ENCODE measurements at places on chromosomes 4 and X. TPM values are rescaled to one million over a fixed set of nuclear protein-coding genes. Genes with fewer than 3 reads are reported as not detected.

The EVC gene
- 0.76 TPM for polyA plus RNA-seq

The LIMCH1 gene
- polyA plus RNA-seq, result 7.0 TPM

The DCLK2 gene
- polyA plus RNA-seq, result 0.30 TPM

The NAA11 gene
- polyA plus RNA-seq, result not detected

The FABP2 gene
- not detected for polyA plus RNA-seq

The WDFY3 gene
- polyA plus RNA-seq, result 6.7 TPM

The SEC31A gene
- 87.9 TPM for polyA plus RNA-seq

The MAGEA11 gene
- polyA plus RNA-seq, result not detected

The SYP gene
- 0.33 TPM for polyA plus RNA-seq

The ASB12 gene
- not detected for polyA plus RNA-seq

The QRFPR gene
- polyA plus RNA-seq, result not detected

The N4BP2 gene
- polyA plus RNA-seq, result 4.9 TPM

The TKTL2 gene
- polyA plus RNA-seq, result not detected

The GAGE12F gene
- polyA plus RNA-seq, result not detected

The ETDA gene
- not detected for polyA plus RNA-seq

The HMGN5 gene
- polyA plus RNA-seq, result 7.0 TPM

The PWWP3B gene
- 1.1 TPM for polyA plus RNA-seq

The MAMLD1 gene
- 1.1 TPM for polyA plus RNA-seq

The WDR17 gene
- polyA plus RNA-seq, result 0.14 TPM

The TEX28 gene
- not detected for polyA plus RNA-seq

The ACE2 gene
- 0.45 TPM for polyA plus RNA-seq

The ADGRG4 gene
- not detected for polyA plus RNA-seq

The TMSB4X gene
- 752 TPM for polyA plus RNA-seq

The TMEM47 gene
- polyA plus RNA-seq, result 11.3 TPM

The MSMO1 gene
- 204 TPM for polyA plus RNA-seq

The SPRY1 gene
- polyA plus RNA-seq, result 20.3 TPM

The FBXW7 gene
- polyA plus RNA-seq, result 9.3 TPM

The SLC7A11 gene
- polyA plus RNA-seq, result 0.02 TPM

The DSPP gene
- not detected for polyA plus RNA-seq

The DGKK gene
- polyA plus RNA-seq, result not detected

The OPN1MW2 gene
- polyA plus RNA-seq, result not detected

The TLR2 gene
- polyA plus RNA-seq, result 2.9 TPM

The CT83 gene
- not detected for polyA plus RNA-seq

The STATH gene
- not detected for polyA plus RNA-seq

The SORBS2 gene
- 136 TPM for polyA plus RNA-seq

The EVC2 gene
- 0.31 TPM for polyA plus RNA-seq

The RHOXF2 gene
- not detected for polyA plus RNA-seq

The GNRHR gene
- not detected for polyA plus RNA-seq

The USP17L28 gene
- polyA plus RNA-seq, result not detected

The EPGN gene
- not detected for polyA plus RNA-seq

The SORCS2 gene
- 0.10 TPM for polyA plus RNA-seq

The SPANXB1 gene
- polyA plus RNA-seq, result not detected

The ARSJ gene
- 0.95 TPM for polyA plus RNA-seq

The ADRA2C gene
- not detected for polyA plus RNA-seq

The RAP1GDS1 gene
- polyA plus RNA-seq, result 19.4 TPM

The TMEM184C gene
- polyA plus RNA-seq, result 9.1 TPM

The IL13RA2 gene
- polyA plus RNA-seq, result 1.9 TPM

The PRDM8 gene
- 0.14 TPM for polyA plus RNA-seq

The TRAPPC11 gene
- polyA plus RNA-seq, result 7.6 TPM

The HSPA4L gene
- polyA plus RNA-seq, result 3.7 TPM

The LPAR4 gene
- not detected for polyA plus RNA-seq

Data from liver (tissue), 10 donors.